Anterior cingulate cortex (tissue), 58 donors: ENCODE measurements at places on chromosomes 6 and 20.

DNA sequence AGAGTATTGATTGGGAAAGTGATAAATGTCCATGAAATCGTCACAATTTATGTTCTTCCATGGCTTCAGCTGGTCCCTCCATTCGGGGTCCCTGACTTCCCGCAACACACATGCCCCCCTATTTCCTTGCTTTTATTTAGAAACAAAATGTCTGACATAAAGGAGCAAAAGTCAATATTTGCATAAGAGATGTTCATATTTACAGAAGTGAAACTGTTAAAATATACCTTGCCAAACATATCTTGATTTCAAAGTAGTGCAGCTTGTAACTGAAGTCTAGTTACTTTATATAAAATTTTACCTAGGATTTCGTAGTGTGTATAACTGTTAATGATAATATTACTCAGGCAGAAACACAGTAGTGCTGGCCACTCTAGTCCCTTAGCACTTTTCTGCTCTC is 548.9 kb upstream of the ADGRB3 start:
- no peak for DNase-seq

- DNase-seq, result no peak
Measured at GRCh38 chr6:24595910-24596525, 50.0 kb downstream of the KIAA0319 start.

DNA sequence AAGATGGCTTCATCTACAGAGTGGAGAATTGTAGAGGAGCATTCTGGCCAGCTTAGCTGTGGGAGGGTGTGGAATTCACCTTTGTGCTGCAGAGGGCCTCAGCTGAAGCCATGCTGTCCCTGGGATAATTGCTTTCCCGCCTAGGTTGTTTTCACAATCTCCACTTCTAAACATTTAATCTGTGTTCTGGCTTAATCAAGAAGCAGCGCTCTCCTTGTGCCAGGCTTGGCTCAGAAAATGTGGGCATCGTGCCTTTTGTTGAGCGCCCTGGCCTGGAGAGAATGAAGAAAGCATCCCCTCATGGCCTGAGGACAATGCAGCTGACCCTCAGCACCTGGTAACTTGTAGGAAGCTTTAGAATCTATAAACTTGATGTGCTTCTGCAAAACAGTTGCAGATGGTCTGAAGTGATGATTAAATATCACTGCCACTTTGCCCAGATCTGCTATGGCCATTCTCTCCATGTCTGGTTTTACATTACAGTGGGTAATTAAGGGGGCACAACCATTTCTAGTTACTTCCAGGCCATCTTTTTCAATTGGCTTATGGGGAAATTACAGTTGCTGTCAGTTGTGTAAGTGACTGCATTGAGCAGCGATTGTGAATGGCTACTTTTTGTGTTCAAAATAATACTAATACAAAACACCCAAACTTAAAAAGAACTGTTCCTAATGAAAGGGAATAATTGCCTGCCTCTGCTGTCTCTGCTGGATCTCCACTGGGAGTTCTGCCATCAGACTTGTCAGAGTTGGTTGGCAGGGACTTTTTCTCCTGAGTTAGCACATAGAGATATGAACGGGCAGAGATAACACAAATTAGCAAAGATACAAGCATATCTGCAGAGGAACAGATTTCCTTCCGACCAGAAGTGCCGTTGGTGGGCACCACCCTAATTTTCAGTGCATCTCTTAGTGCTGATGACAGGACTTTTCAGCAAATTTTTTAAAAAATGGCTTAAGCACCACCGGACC is 18.4 kb downstream of the CTNNBL1 start:
- DNase-seq, result no peak

- no peak for DNase-seq
Measured at GRCh38 chr6:16691324-16691723, 69.9 kb downstream of the ATXN1 start.

DNA sequence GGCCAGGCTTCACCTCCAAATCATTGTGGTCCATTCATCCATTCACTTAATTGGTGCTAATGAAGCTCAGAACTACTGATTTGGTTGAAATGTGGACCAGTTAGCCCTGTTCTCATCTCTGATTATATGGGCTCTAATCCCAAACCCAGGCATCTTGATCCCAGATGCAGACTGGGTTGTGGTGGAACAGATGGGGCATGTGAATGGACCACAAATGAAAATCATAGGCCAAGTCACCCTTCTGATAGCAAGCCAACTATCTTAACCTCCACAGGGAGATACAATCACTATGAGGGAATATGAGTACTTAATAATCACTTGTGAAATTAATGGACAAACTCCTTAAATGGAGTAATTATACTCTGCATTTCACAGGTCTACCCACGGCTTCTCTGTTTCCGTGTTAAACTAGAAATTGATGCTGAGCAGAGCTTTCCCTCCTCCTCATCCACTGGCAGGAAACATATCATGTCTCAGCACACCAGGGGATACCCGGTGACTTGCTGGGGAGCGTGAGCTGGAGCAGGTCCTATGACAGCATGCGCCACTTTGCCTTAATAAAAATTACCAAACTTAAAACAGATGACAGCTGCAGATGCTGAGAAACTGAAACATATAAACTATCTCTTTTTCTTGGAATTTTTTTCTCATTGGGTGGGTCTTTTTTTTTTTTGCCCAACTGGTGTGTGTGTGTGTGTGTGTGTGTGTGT is 108.8 kb upstream of the HEY2 start:
- no peak for DNase-seq

DNA sequence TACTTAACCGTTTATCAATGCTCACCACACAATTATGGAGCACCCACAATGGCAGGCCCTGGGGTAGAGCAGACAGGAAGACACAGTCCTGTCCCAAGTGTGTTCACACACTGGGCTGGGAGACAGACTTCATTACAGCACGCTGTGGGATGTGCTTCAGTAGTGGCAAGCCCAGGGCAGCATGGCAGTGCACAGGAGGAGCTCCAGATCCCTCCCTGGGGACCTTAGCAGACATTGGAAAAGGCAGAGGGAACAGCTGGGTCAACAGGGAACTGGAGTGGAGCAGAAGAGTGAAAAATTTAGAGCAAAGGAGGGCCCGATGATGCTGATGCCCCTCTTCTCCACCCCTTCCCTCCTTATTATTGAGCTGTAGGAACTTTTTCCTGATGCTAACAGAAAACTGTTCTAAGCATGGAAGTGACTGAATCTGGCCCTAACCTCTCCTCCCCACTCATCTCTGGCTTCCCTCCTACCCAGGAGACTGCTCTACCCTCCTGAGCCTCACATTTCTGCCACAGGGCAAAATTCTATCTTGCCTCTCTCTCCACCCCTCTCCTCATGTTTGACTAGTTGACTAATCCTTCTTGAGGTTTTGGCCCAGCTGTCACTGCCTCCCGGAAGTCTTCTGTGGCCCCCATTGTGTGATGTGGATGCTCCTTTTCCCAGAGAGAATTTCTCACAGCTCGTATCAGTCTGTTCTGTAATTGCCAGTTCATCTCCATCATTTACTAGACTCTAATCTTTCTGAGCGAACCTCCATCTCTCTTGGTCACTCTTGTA is 41.3 kb upstream of the NOP56 start:
- DNase-seq, result no peak

- DNase-seq, result no peak
Measured at GRCh38 chr6:21489826-21490225, 103.7 kb upstream of the SOX4 start.

DNA sequence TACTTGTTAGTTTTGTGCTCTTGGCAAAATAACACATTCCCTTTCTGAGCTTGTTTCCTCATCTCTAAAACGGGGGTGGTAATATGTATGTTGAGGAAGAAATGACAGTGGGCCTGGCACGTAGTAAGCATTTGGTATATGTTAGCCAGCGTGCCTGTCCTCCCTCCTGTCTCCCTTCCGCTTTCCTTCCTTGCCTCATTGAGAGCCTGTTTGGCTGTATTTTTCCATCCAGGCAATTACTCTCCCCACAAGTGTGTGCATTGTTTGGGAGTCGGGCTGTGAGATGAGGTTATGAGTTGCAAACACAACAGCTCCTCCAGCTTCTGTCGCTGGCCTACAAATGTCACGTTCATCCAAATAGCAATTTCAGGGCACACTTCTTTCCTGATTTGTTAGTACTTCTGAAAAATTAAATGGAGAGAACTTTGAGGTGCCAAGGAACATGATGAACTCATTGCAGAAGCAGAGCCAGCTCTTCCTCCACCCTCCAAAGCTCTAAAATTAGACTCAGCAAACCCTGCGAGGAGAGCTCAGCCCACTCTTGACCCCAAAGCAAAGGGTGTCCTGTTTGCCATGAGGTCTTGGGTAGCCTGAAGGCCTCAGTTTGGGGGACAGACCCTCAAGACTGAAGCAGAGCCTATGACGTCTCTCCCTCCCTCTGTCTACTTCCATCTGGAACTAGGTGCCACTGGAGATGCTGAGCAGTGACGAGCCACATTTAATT is 50.7 kb upstream of the TOX2 start:
- peak; percentile 13 for DNase-seq

GRCh38 chr6:15485936-15486335 is 176.9 kb downstream of the DTNBP1 start:
- no peak for DNase-seq

- DNase-seq, result no peak
Measured at GRCh38 chr20:34052414-34052813, 58.7 kb downstream of the RALY start.

DNA sequence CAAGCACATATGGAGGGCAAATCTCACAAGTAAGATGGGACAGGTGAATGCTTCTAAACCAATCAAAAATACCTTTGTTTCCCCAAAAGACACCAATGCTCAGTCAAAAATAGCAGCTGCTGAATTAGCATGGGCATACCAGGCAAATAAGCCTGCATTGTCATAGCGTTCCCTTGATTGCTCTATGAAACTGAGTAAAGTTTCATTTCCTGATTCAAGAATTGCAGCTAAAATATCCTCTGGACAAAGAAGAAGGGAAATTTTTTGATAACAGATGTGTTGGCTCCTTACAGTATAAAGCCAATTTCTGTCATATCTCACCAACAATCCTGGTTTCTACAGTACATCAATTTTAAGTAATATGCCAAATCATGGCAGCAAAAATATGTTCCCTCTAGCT is 3.3 kb upstream of the TMEM14A start:
- DNase-seq, result no peak

- no peak for DNase-seq
Measured at GRCh38 chr20:5364136-5364821, 47.5 kb upstream of the PROKR2 start.

- no peak for DNase-seq
Measured at GRCh38 chr6:75117701-75118100, 88.2 kb downstream of the COL12A1 start.

DNA sequence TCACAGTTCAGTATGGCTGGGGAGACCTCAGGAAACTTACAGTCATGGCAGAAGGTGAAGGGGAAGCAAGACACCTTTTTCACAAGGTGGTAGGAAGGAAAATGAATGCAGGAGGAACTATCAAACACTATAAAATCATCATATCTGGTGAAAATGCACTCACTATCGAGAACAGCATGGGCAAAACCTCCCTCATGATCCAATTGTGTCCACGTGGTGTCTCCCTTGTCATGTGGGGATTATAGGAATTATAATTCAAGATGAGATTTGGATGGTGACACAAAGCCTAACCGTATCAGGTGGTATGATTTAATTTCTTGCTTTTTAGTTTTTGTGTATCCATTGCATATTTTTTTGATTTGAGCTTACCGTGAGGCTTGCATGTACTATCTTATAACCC is 133.2 kb upstream of the SYNCRIP start:
- DNase-seq, result no peak

GRCh38 chr20:1741309-1742048 is 83.9 kb upstream of the SIRPG start:
- no peak for DNase-seq

- no peak for DNase-seq
Measured at GRCh38 chr20:57883761-57884160, 173.9 kb upstream of the PMEPA1 start.

DNA sequence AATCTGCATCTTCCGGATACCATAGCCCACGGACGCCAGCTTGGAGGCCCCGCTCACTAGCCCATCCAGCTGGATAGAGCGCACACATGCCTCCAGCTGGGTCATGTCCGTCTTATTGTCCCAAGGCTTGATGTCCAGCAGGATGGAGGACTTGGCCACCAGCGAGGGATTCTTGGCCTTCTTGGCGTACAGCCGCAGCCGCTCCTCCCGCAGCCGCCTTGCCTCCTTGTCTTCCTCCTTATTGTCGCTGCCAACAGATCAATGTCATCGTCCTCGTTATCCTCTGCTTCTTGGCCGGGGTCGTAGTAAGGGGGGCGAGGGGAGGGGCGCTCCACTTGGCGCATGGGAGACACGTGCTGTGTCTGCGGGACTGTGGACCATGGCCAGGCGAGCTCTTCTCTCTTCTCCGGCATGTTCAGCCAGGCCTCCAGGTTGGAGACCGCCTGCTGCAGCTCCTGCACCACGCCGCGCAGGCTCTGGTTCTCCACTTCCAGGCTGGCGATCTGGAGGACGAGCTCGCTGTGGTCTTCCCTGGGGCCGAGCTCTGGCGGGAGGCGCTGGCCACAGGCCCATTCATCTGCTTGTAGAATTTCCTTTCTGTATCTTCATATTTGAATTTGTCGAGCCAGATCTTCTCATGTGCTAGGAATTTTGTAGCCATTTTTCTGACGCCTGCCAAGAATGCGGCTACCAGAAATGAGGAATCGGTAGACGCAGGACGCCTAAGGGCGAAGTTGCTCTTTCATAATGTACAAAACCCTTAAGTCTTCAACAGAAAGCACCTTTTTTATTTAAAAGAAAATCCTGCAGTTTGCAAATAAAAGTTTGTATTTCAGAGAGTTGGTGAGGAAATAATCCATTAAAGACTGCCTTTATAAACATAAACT is 60.1 kb upstream of the PTPRK start:
- DNase-seq, result no peak

DNA sequence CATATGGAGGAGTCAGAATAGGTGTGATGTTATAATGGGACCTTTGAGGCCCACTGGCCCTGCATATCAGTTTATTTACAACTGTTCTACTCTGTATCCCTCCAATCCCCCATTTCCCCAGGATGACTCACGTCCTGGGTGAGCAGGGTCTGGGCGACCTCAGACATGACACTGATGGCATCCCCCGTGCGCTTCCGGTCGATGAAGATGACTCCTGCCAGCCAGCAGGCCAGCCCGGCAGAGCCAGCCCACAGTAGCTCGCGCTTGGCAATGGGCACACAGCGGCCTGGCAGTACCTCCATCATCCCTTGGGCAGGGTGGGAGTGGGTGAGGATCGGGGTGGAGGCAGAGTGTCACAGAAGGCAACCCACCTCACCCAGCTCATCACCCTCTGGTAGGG is 5.6 kb downstream of the AGPAT1 start:
- DNase-seq, result no peak

- no peak for DNase-seq
Measured at GRCh38 chr20:370151-370600, 10.4 kb upstream of the TRIB3 start.

- no peak for DNase-seq
Measured at GRCh38 chr6:53347250-53347920, 1.4 kb downstream of the ELOVL5 start.

DNA sequence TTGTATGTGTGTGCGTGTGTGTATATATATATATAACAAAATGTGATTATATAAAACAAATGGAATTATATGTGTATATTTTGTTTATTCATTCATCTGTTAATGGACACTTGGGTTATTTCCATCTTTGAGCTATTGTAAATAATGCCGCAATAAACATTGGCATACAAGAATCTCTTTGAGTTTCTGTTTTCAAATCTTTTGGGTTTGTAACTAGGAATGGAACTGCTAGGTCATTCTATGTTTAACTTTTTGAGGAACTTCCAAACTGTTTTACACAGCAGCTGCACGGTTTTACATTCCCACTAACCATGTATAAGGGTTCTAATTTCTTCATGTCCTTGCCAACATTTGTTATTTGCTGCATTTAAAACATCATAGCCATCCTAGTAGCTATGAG is 39.9 kb upstream of the TGM2 start:
- DNase-seq, result no peak
